ENCODE measurements at places on chromosomes 6 and 20.

DNA sequence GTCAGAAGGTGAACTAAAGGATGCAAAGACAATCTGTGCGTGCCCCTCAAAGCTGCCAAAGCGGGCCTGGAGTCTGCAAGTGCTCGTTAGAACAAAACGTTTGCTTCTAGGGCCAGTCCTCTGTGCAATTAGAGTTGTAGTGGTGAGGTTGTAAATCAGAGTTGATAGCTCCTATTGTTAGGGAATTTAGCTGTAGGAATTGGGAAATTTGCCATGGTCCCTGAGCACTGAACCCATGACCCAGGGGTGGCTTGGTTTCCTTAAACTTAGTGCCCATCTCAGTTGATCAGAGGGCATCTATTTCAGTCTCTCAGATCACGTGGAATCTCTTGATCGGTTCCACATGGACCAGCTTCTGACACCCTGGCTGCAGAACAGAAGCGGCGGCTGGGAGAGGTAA lies 18.8 kb upstream of the RPS6KA2 start:
- DNase-seq = no peak

DNA sequence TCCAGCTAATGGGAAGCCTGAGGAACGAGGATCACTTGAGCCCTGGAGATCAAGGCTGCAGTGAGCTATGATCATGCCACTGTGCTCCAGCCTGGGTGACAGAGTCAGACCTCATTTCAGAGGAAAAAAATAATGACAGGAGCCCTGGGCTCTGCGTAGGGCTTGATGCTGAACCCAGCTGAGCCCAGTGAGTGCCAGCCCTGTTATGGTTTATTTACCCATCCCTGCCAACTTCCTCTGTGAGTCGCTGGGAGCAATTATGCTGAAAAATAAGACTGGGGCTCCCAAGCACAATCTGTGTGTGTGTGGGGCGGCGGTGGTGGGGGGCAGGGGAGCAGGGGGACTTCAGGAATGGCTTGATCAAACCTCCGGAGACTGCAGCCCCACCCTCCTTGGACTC lies 75.9 kb upstream of the PMEPA1 start:
- no peak for DNase-seq

GRCh38 chr20:32350421-32350820 lies 7.7 kb upstream of the ASXL1 start:
- no peak for DNase-seq

DNA sequence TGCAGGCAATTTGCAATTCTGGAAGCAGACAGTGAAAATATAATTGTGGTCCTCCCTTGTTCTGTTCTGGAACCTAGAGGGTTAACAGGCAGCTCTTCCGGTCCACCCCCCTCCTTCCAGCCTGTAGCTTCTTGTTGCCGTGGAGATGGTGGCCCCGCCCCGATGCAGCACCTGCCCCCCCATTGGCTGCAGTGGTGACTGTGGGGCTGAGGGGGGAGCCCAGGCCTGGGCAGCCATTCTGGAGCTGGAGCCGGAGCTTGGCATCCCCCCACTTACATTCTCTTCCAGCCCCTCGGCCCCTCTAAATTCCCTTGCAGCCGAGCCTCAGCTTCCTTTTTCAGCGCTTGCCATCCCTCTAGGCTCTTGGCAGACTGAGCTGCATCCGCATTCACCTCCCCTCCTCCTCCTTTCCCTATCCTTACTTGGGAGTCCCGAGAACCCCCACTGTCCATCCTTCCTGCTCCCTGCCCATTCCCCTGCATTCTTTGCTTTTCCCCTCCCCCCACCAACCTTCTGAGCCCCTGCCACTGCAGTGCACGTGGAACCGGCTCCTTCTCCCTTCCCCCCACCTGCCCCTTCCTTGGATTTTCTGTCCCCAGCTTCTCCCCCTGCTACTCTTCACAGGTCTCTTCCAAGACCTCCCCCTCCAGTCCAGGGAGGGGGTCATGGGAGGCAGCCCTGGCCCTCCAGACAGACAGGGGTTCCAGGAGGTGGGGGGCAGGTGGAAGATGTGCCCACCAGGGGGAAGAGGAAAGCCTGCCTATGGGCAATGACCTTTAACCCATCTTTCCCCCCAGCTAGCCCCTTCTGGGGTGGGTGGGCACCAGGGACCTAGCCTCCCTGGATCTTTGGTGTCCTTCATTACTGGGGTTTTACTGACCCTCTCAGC lies 11.4 kb downstream of the SYNGAP1 start:
- DNase-seq = peak; percentile 68

- no peak for DNase-seq
Observed at GRCh38 chr20:50996901-50997865, 25.7 kb downstream of the KCNG1 start.

Measured in Right ventricle myocardium superior (tissue), 1 donor.